ENCODE measurements at places on chromosomes 1 and 21.

- DNase-seq, result no peak
Observed at GRCh38 chr1:7845761-7846160, 7.1 kb downstream of the UTS2 start.

- DNase-seq, result no peak
Observed at GRCh38 chr1:241225741-241226140, 131.3 kb downstream of the RGS7 start.

GRCh38 chr21:28336314-28336713 is 656.4 kb downstream of the LTN1 start:
- DNase-seq, result no peak

- no peak for DNase-seq
Observed at GRCh38 chr1:161792740-161793139, 26.6 kb downstream of the ATF6 start.

DNA sequence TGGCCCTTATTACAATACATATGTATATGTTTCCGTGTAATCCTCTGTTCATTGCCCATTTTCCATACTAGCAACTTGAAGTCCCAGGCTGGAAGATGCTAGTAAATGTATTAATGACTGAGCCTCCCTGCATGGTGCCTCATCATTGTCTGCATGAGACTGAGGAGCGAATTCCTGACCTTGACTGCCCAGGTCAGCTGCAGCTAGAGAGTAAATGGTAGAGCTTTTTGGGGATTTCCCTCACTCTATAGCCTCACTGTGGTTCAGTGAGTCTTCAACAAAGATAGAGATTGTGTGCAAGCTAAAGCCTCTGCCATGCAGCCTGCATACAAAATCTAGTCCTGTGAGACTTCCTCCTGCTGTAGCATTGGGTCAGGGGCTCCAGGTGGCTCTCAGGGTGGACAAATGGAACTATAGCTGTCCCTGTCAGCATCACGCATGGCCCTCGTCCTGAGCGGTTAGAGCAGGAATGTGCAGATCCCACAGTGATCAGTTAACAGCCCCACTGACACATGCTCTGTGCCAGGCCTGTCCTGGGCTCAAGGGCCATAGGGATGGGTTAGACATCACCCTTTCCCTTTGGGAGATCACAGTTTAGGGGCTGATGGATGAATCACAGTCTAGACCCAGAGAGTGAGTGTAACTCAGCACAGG is 741.7 kb downstream of the MATN1 start:
- no peak for DNase-seq

- DNase-seq, result no peak
Observed at GRCh38 chr1:167467752-167468151, 50.6 kb downstream of the CD247 start.

DNA sequence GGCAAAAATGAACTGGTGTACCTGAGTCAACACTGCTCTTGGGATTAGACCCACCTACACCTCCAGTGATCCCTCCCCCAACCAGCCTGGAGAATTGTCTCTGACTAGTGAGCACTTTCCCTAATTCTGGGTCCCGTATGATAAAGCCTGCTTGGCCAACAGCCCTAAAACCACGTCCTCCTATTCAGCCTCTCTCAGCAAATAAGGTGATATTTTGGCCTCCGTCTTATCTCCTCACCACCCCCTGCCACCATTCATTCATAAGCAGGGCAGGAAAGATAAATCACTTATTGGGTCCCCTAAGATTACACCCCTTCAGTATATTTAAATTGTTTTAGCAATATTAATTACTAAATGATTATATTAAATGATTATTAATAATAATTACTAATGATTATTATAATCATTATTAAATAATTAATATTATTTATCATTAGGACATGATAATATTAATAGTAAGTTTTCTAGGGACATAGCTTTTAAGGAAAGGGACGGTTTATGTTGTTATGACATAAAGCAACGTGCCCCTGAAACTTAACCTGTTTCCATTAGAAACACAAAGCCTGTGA is 108.0 kb downstream of the DUSP10 start:
- no peak for DNase-seq

- DNase-seq, result no peak
Observed at GRCh38 chr1:23101101-23101827, 67.4 kb downstream of the LUZP1 start.

GRCh38 chr21:36542312-36543101 is 62.6 kb upstream of the CLDN14 start:
- DNase-seq, result no peak

All from activated T-cell treated with anti-CD3 and anti-CD28 coated beads, Interleukin-2, amount 50 U/mL, for 24 hours (primary cell).